CD4-positive, alpha-beta T cell treated with Interleukin-21 for 1 hour (primary cell): ENCODE measurements at places on chromosomes 12 and 14.

GRCh38 chr14:77268989-77269600 is 1.9 kb downstream of the NGB start:
- DNase-seq = no peak

GRCh38 chr12:67410667-67411067 is 141.5 kb downstream of the CAND1 start:
- DNase-seq = no peak

DNA sequence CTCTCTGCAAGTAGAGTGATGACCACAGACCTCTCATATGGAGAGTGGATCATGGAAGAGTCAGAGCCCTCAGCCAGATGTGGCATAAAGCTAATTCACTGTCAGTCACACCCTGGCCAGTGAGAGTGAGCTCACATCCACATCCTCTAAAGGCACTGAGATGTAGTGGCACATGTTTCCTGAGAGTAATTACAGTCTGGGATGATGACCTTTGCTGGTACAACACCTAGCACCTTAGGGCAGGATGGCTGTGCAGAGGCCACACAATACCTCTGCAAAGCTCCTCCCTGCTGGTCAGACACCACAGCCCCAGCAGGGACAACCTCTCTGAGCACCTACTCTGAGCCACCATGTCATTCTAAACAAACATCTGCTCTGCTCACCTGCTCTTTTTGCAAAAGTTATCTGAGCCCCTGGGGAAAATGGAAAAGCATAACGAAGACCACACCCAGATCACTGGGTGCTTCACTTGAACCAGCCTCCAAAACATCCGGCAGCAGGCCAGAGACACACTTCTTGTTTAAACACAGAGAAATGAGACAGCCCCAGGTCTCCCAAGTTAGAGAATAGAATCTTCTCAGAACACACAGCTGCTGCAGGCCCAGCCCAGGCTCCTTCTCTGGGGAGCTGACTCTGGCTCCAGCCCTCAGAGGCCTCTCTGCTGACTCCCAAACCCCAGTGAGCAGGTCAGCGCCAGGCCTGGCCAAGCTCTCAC is 30.3 kb downstream of the PITPNM2 start:
- no peak for DNase-seq

- no peak for DNase-seq
These were observed 465.5 kb upstream of the ATP2B1 start for GRCh38 chr12:90174198-90174510.

DNA sequence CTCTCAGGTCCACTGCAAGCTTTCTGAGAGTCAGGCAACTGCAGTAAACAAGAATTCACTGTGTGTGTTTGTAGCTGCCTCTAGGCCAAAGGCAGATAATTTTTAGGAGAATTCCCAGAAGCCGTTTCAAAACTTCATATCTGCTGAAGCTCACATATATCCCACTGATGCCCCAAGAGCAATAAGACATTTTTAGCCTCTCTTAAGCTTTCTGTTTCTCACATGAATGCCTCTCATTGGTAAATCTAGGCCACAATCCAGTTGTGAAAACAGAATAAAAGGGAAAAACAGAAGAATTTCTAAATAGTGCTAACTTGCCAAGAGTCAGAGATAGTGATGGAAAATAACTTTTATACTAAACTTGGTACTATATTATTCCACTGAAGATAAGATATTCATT is 48.5 kb upstream of the LIN7A start:
- no peak for DNase-seq

GRCh38 chr12:4909734-4910501 is at the start of gene KCNA1:
Gene KCNA1, plus strand, starts transcription at chr12:4909905. Its CDS starts 1,474 bp downstream, at chr12:4911379.
- no peak for DNase-seq

DNA sequence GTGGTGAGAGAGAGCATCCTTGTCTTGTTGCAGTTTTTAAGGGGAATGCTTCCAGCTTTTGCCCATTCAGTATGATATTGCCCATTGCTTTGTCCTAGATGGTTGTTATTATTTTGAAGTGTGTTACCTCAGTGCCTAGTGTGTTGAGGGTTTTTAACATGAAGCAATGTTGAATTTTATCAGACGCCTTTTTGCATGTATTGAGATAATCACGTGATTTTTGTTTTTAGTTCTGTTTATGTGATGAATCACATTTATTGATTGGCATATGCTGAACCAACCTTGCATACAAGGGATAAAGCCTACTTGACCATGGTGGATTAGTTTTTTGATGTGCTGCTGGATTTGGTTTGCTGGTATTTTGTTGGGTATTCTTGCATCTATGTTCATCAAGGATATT is 302.3 kb upstream of the G2E3 start:
- DNase-seq = no peak

DNA sequence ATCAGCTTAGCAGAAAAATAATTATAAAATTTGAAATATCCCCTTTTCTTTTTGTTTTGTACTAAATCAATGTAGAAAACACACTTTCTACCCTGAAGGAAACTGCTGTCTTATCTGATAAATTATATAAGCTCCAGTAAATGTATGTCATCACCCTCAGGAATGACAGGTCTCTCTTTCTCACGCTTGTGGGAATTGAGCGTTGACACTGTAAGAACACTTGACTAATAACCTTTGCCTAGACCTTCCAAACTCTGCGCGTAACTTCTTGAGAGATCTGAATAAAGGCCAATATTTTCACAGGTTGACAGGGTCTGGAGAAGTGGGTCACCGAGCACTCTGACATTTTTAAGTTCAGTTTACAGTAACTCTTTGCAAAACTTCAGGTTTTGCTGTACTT is 138.5 kb downstream of the BCAT1 start:
- DNase-seq = no peak

DNA sequence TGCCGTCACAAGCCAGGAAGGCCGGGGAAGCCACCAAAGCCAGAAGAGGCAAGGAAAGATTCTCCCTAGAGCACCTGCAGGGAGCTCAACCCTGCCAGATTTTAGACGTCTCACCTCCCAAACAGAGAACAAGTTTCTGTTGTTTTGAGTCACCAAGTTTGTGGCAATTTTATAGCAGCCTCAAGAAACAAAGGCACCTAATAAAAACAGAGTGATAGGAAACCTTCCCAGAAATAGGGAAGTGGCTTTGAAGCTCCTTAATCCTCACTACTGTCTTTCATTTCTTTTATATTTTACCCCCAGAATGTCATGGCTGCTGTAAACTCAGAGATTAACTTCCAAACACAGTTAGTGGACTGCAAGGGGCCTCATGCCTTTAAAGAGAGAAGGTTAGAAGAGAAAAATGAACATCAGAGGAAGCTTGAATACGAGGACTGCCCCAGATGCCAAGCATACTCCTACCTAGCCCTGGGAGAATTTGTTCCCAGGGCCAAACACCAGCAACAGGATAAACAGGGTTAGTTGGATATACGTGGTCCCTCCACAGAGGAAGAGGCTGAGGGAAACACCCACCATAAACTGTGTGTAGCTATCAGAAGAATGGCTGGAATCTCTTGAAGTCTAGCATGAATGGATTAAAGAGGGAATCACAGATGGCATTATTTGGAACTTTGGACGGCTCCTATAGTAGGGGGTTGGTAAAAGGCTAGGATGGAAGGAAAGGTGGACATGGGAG is 148.3 kb downstream of the KCNA5 start:
- DNase-seq = no peak

- DNase-seq = no peak
These were observed 42.5 kb upstream of the PPM1H start for GRCh38 chr12:62977418-62977817.

- no peak for DNase-seq
These were observed 168.0 kb upstream of the HMGA2 start for GRCh38 chr12:65656156-65656882.

DNA sequence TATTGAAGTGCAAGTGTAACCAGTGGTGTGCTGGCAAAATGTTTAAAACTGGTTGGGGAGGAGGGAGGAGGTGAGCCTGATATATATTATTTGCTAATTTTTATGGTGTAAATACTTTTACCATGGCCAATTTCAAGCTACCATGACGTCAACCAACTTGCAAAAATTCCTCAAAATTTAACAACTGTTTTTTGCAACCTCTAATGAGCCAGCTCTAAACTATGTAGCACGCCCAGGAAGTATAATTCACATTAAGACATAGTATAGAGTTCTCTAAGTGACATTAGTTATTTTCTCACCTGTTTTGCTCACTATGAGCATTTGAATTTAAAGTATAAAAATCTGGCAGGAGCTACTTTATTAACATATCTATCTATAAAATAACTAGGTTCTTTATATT is 41.4 kb downstream of the ATL1 start:
- no peak for DNase-seq

DNA sequence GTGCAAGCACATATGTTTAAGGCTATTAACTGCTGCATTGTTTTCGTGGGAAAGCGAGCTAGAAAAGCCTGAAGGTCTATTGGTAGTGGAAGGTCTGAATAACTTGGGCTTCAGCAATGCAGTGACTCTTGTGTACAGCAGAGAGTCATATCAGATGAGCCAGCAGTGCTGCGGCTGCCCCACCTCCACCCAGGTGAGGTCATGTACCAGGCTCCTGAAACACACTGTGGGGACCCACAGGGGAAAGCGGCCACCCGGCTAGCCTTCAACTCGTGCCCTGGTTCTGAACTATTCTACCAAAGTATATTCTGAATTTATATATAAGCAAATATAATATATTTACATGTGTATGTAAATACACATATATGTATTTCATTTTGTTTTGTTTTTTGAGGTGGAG is 12.7 kb upstream of the RAN start:
- no peak for DNase-seq
